Bone marrow (tissue), 2 donors: ENCODE measurements at places on chromosomes 5 and 9.

GRCh38 chr5:144596517-144596916 is 425.8 kb downstream of the KCTD16 start:
- DNase-seq: no peak

DNA sequence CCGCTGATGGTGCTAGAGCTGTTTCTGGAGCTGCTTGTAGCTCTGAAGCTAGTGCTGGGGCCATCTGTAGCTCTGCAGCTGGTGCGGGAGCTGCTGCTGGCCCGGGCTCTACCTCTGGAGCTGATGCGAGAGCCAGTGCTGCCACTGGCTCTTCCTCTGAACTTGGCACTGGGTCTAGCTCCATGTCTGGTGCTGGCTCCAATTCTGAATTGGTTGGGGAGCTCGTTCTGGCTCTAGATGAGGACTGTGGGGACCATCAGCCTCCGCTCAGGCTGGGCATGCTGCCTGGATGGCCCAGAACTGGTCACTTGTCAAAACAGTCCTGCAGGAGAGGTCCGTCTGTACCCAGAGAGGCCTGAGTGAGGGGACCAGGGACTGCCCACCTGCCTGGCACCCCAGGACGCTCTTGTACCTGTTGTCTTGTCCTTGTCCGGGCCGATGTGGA is 21.5 kb downstream of the OBP2B start:
- DNase-seq: no peak

DNA sequence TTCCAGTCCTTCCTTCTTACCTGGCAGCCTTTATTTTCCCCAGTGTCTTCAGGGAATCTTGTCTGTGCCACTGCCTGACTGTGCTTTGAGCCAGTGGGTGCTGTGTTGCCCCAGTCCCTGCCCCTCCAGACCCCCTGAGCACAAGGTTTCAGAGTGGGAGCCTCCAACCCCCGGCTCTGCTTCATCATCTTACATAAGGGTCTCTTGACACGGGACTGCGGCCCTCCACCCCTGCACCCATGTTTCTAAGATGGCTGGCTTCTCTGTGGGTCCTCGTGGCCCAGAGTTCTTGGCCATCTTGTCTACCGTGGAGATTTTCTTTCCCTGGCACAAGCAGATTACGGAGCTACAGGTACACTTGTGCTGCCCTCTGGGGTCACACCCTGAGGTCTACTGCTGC is 194.1 kb downstream of the CACNA1B start:
- DNase-seq: no peak

- no peak for DNase-seq
Observed at GRCh38 chr5:37477426-37477825, 98.3 kb downstream of the WDR70 start.

DNA sequence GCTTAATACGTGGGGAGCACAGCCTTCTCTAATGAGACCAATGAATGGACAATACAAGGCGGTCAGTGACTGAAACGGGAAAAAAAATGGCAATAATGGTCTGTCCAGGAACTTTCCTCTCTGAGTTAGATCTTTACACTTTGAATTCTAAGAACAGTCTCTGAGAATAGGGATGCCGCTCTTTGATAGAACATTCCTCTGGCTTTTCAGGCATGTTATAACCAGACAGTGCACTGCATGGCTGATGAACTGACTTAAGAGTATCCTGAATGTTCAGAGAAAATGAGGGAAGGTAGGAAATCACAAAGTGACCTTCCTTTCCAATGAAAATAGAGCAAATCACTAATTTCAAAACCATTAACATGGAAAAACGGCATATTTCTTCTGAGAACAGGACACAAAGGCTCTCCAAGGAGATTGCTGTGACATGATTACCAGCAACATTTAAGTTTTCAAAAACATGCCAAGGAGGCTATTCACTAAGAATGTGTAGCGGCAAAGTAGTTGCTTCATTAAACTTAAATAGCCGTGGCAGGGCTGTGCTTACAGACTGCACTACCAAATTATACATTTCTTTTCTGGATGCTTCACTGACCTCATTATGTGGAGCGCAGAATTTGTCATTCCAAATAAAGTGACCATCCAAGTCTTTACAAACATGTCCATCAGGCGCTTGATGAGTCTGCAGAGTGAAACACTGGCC is 105.9 kb downstream of the MARCHF3 start:
- no peak for DNase-seq

DNA sequence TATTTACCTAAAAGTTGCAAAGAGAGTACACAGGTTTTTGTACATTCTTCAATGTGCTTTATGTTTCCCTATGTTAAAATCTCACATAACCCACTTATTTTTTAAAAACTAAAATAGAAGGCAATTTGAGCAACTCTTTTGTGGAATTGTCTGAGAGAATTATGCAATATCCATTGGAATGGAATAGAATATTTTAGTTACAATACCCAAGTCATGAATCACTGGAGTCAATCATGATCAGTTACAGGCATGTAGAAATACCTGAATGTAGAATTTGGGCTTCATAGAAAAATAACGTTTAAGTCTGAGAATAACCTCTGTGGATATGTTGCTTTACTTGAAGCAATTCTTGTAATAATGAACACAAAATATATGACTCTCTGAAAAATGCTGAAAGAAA is 143.3 kb downstream of the FGF10 start:
- DNase-seq: no peak

- peak; percentile 32 for DNase-seq
Observed at GRCh38 chr9:134344068-134344799, 18.0 kb downstream of the RXRA start.

DNA sequence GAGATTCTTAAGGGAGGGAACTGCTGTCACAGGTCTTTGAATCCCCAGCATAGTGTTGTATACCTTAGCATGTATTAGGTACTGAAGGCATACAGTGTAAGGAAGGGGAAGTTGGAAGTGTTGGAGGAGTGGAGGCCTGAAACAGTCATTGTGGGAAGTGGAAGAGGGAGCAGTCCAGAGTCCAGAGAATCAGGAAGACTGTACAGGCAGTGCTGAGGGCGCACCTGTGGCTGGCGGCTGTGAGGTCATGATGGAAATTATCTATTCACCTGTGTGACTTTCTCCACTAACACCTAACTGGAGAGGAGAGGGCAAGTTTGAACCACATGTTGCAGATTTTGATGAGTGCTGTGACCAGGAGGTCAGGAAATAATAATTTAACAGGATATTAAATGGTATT is 119.7 kb upstream of the NIPBL start:
- no peak for DNase-seq

GRCh38 chr9:6884101-6884500 is 126.3 kb downstream of the KDM4C start:
- DNase-seq: no peak

DNA sequence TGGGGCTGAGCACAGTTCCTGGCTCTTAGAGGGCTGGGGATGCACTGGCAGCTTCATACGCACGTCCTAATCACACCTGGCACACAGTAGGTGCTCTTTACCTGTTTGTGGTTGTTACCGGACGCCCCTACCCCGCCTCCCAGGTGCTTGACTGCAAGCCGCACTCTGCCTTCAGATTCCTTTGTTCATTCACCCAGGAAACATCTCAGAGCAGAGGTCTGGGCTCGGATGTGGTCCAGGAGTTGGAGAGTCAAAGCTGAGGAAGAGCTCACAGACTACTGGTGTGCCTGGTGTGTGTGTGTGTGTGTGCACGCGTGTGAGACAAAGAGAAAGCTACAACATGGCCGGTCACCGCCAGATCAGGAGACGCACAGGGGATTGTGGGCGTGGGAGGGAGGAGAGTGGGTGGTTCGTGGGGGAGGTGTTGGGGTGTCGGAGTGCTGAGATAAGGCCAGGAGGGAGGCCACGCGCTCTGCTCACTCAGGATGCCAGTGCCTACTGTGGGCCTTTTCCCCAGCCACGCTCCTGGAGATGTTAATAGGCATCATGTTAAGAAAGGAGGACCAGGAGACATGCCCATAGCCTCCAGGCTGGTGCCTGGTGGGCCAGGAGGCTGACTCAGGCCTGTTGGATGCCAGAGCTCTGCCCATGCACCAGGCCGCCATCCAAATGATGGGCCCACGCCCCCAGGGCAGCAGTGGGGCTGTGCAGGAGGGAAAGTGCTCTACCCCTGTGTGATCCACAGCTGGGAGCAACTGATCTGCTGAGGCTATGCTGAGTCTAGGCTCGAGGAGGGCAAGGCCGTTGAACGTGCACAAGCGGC is 39.9 kb downstream of the CRB2 start:
- DNase-seq: no peak

DNA sequence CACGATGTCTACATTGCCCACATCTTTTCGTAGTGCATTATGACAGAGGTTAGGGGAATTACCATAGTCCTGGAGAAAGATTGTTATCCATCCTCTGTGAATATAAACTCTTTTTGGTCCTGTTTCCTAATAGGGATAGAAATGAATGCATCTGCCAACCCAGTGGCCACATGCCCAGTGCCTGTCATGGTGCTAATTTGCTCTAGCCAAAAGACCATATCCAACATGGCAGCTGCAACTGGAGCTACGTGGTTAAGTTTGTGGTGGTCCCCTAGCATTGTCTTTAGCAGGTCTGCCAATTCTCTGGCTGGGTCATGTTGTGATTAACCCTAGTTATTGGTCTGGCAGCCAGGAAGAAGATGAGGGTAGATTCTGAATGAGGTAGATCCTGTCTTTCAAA is 87.5 kb downstream of the FGF18 start:
- DNase-seq: no peak

DNA sequence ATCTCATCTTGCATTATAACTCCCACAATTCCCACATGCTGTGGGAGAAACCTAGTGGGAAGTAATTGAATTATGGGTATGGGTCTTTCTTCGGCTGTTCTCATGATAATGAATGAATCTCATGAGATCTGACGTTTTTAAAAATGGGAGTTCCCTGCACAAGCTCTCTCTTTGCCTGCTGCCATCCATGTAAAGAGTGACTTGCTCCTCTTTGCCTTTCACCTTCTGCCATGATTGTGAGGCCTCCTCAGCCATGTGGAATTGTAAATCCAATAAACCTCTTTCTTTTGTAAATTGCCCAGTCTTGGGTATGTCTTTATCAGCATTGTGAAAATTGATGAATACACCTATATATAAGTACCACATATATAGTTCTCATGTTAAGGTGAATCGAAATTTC is 961.7 kb upstream of the COX7C start:
- no peak for DNase-seq

DNA sequence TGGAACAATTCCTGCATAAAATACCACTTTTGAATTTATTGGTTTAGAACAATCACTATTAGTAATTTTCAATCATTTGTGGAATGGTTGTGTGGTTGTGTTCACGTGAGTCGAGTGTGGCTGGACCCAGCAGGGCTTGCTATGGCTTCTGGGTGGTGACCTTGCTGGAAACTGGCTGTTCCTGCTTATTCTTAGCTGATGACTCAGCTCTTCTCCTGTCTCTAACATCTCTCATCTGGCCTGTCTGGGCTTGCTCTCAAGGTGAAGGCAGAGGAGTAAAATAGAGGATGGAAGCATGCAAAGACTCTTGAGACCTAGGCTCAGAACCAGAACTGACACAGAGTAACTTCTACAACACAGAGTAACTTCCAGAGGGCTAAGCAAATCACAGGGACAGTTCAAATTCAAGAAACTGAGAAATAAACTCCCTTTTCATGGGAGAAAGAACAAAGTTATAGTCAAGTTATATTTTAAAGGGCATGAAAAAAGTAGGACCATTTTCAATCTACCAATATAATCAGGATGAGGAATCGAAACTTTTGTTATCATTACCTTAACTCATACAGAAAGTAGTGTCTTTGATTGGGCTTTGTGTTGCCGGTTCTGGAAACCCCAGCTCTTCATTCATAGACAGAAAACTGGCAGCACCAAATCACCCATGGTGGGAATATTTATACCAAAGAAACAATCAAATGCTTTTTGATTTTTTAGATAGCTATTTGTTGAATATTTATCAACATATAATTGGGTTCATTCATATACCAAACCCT is 665.1 kb downstream of the CDH18 start:
- no peak for DNase-seq

- DNase-seq: no peak
Observed at GRCh38 chr5:5544094-5544663, 121.7 kb downstream of the ICE1 start.

- DNase-seq: no peak
Observed at GRCh38 chr5:117665121-117665520, 1090.5 kb upstream of the SEMA6A start.

- peak; percentile 44 for DNase-seq
Observed at GRCh38 chr9:107465467-107466451, 23.8 kb downstream of the KLF4 start.

DNA sequence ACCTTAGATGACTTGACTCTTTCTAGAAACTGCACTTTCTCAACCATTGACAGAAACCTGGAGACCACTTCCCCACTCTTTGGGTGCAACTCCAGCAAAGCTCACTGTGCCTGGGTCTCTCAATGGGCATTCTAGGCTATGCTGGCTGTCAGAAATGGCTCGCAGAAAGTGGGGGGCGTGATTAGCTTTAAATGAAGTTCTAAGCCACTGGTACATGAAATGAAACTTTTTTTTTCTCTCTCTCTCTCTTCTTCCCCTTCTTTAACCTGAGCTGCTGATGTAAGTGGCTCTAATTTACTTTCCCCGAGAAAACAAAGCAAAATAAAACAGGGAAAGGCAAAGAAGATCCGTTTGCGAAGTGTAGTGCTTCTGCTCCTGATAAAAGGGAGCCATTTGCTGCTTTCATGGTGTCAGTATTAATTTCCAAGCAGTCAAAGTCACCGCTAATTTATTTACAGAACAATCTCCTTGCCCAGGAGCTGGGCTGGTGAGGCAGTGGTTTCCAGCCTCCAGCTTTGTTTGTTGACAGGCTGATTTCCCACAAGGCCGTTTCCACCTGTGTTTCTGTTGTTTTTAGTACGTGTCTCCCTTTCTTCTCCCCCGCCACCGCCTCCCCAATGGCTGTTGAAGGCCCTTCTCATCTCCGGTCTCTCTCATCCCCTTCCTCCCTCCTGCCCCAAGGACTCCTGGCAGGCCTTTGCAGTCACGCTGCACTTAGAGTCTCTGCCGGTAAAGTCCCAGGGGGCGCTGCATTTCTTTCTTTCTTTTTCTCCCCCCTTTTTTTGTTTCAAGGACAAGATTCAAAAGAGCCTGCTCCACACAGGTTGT is 422.9 kb downstream of the EBF1 start:
- no peak for DNase-seq

- DNase-seq: no peak
Observed at GRCh38 chr9:109488791-109489492, 9.2 kb downstream of the PTPN3 start.

GRCh38 chr5:14105718-14106410 is 37.3 kb upstream of the TRIO start:
- no peak for DNase-seq

- DNase-seq: no peak
Observed at GRCh38 chr9:99299211-99300102, 77.4 kb downstream of the SEC61B start.

- no peak for DNase-seq
Observed at GRCh38 chr9:125757834-125758233, 10.7 kb downstream of the PBX3 start.

DNA sequence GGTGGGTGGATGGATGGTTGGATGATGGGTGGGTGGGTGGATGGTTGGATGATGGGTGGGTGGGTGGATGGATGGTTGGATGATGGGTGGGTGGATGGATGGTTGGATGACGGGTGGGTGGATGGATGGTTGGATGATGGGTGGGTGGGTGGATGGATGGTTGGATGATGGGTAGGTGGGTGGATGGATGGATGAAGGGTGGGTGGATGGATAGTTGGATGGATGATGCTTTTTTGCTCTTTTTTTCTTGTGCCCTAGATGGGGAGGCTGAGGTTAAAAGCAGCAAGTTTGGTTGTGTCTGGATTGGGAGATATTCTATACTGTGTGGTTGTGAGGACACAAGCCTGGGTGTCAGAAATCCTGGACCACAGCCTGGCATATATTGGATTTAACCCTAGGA is 5.4 kb downstream of the LCN12 start:
- DNase-seq: no peak
